Tongue (tissue), 3 donors: ENCODE measurements at places on chromosomes 4 and X. TPM values are rescaled to one million over a fixed set of nuclear protein-coding genes. Genes with fewer than 3 reads are reported as not detected.

The FAM199X gene
- 25.4 TPM for total RNA-seq

The DCX gene
- 20.8 TPM for total RNA-seq

- no peak for DNase-seq
Measured at GRCh38 chrX:10387011-10387410, 230.2 kb downstream of the CLCN4 start.

GRCh38 chrX:32408389-32408788 is 803.0 kb downstream of the DMD start:
- peak; percentile 3 for DNase-seq

DNA sequence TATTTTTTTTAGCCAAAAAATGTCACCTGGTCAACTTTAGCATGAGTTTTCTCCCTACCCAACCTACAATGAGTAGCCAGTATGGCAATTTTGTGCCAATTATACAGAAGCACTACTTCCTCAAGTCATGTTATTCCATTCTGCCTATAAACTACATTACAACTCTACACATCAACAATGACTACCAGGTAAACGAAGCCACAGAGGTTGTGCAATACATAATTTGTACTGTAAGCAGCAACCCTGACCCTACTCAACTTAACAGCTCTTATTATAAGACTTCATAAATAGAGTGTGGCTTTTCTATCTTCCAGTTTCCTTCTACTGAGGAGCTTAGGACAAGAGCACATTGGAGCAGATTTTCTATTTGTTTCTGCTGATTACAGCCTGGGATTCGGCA is 160.5 kb downstream of the HS3ST1 start:
- no peak for DNase-seq

- no peak for DNase-seq
Measured at GRCh38 chrX:14010566-14010965, 19.1 kb downstream of the GEMIN8 start.

DNA sequence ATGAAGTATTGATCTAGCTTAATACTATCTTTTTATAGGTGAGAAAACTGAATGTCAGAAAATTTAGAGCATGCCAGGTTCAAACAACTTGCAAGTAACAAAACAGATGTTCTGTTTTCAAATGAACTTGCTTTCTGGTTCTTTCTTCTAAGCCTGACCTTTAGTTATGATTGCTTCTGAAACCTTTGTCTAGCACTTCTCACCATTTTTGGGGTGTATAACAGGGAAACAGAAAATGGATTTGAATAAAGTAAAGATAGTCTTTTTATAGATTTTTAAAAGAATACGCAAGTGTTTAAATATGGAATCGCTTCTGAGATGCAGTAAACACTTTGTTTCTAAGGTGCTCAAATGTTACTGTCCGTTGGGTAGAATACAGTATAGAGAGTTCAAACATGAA is 687.2 kb upstream of the CPEB2 start:
- DNase-seq: no peak

DNA sequence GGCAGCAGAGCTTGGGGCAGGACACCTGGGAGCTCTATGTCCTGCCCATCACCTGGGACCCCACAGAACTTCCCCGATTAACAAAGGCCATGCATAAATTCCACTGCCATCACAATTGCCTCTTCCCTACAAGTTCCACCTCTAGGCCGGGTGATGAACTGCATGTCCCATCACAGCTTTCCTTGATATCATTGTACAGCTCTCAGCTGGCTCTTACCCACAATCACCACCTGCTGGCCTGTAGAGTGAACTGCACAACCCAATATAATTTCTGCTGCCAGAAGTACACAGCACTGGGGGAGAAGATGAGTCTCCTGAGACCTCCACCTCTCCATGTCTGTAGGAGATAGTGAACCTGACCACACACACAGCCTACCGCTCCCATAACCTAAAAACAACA is 285.0 kb upstream of the AADAT start:
- no peak for DNase-seq

GRCh38 chr4:85842540-85842939 is 367.6 kb downstream of the ARHGAP24 start:
- DNase-seq: peak; percentile 94

- DNase-seq: no peak
Measured at GRCh38 chr4:17997129-17997528, 24.4 kb downstream of the LCORL start.

GRCh38 chr4:145879598-145879997 is 59.0 kb downstream of the ZNF827 start:
- no peak for DNase-seq

DNA sequence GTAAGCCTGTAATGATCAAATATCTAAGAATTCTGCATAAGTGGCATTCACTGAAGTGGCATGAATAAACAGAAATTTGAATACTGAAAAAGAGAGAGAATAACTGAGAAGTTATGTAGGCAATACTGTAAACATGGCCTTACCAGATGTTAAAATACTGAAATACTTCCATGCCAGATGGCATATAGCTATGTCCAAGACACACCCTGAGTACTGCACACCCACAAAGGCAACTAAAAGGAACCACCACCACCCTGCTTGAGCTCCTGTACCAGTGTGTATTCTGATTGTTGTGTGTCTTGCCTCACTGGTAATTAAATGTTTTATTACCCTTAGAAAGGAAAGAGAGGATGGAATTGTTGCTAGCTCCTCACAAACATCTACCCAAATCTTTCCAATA is 192.1 kb downstream of the ADAMTS3 start:
- DNase-seq: no peak
